ENCODE measurements at places on chromosomes 1 and 21.

DNA sequence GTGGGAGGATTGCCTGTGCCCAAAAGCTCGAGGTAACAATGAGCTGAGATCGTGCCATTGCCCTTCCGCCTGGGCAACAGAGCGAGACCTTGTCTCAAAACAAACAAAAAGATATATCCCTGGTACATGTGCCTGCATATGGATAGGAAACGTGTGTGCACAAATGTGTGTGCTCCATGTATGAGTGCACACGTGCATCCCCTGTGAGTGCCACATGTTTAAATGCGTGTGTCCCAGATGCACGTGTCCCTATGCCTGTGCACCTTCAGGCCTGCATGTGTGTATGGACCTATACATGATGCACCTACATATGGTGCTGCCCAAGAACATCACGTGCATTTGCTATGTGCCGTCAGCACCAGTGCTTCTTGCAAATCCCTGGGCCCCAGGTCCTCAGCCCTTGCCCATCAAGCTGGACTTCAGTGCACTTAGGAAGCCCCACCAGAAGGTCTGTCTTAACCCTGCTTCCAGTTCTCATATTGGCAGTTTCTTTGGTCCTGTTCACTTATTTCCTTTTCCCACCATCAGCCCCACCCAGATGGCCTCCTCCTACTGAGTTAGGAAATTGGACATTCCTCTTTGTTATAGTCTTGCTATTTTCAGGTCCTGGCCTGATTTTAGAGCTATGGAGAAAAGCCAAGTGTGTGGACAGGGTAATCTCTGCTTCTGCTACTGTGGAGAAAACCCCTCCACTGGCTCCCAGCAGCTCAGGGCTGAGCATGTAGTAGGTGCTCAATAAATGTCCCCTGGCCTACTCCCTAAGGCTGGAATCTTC is 15.4 kb downstream of the TIE1 start:
- DNase-seq: no peak

GRCh38 chr1:228930479-228930957 is 195.2 kb downstream of the RHOU start:
- DNase-seq: no peak

GRCh38 chr1:6961289-6961688 is 176.0 kb downstream of the CAMTA1 start:
- DNase-seq: no peak

DNA sequence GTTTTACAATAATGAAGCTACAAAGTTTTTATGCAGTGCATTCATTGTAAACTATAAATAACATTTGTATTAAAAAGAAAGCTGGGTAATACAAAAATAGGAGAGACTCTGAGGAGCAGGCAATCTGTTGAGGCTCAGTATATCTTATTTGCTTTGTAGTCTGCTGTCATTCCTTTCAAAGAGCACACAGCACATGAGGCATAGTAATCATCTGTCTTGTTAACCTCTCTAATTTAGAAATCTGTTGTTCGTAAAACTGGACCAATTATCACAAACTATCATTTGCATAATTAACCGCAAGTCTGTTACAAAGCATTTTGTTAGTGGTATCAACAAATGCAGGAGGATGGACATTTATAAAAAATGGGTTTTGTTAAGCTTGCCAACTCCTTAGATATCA is 51.0 kb downstream of the SELENOF start:
- no peak for DNase-seq

DNA sequence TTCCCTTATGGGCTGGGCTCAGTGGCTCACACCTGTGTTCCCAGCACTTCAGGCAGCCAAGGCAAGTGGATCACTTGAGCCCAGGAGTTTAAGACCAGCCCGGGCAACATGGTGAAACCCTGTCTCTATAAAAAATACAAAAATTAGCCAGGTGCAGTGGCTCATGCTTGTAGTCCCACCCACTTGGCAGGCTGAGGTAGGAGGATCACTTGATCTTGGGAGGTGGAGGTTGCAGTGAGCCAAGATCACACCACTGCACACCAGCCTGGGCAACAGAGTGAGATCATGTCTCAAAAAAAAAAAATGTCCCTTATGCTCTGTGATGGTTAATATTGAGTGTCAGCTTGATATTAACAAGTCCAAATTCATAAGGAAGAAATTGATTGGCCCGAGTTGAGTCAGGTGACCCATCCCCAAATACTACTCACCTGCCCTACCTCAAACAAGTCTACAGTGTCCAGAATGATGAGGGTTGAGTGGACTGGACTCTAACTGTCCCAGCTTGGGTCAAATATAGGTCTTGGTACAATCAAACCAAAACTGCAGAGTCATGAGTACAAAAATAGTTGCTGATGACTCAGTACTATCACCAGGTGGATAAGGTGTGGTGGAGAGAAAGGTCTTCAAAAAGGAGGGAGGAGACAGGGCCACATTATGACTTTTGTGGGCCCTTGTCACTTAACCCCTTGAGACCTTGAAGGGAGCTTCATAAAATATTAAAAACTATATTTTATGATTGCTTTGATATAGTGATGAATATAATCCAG is 161.0 kb downstream of the ZNF326 start:
- no peak for DNase-seq

- no peak for DNase-seq
Observed at GRCh38 chr1:56073614-56074006, 505.8 kb downstream of the PLPP3 start.

DNA sequence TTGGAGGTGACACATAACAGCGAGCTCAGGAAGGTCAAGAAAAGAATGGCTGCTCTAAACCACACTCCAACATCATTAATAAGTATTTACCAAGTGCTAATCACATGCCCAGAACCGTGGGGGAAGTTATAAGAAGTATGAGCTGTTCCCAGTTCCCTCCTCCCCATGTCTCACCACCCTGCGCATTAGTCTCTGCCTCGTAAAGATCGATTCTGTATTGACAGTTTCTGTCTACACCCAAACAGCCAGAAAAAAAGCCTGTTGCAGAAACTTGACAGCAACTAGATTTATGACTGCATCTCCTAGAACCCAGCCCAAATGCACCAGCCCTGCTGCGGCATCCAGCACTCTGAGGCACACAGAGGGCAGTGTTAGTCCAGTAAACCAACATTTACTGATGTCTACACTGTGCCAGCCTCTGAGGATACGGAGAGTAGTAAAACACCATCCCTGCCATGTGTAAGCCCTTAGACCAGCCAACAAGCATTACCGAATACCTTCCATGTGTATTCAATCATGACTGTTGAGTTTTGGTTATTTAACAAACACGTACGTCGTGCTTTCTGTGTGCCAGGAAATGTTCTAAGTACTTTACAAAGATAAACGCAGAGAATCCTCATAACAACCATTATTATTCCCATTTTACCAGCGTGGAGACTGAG is 63.6 kb upstream of the ZBTB40 start:
- no peak for DNase-seq
